ENCODE measurements at places on chromosomes 6 and 20. TPM values are rescaled to one million over a fixed set of nuclear protein-coding genes. Genes with fewer than 3 reads are reported as not detected.

DNA sequence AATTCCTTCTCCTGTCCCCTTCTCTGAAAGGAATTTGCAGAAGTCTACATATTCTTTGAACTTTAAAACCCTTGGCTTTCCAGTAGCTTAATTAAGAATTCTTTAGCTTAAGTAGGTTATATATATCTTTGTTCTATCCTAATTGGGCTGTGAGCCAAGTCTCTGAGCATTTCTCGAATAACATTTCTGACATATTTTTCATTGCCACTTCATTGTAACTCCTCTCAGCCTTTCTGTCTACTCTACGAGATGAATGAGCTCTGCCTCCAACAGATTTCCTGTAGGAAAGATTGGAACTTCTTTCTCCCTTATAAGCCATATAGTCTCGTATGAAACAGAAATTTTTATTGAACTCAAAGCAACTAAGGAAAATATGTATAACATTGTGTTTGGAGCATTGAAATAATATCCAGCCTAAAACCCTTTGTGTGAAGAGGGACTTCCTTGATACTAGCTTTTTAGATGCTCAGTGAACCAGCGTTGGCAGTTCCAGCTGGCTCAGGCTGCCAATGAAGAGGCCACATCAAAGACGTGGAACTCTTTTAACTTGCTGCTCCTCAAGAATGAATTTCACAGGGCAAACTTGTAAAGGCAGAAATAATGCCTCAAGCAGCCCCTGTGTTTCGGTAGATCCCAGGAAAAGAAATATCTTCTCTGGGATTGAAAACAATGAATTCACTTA lies 87.7 kb upstream of the NOX3 start:
- no peak for DNase-seq

- no peak for DNase-seq
Observed at GRCh38 chr6:56211724-56212123, 35.7 kb downstream of the COL21A1 start.

GRCh38 chr6:42226161-42226611 lies 8.5 kb upstream of the MRPS10 start:
- peak; percentile 54 for DNase-seq

TCF21 gene
- not detected for total RNA-seq

GRCh38 chr6:149079911-149080491 lies 237.5 kb upstream of the TAB2 start:
- no peak for DNase-seq

- DNase-seq = no peak
Observed at GRCh38 chr20:3106185-3106584, 21.7 kb upstream of the AVP start.

GRCh38 chr6:107079429-107079828 lies 35.9 kb downstream of the BEND3 start:
- DNase-seq = no peak

GRCh38 chr6:131822119-131822518 lies 14.3 kb downstream of the ENPP1 start:
- no peak for DNase-seq

All from PC-3 (cell line).